SK-N-SH (cell line): ENCODE measurements at places on chromosomes 1 and 21.
A peak's percentile ranks its signal among the peaks of the same experiment; 100 is the strongest.

DNA sequence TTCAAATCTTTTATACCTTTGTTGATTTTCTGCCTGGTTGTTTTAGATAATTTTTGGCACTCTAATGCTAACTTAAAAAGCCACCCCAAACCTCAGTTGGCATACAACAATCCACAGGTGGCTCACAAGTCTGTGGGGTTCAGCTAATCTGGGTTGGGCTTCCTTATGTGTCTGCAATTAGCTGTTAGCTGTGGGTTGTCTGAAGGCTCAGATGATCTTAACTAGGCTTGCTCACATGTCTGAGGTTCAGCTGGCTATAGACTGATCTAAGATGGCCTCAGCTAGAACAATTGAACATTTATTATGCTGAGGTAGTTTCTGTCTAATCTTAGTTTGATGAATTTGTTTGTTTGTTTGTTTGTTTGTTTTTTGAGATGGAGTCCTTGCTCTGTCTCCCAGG lies 44.9 kb upstream of the ADAR start:
- DNase-seq = no peak

DNA sequence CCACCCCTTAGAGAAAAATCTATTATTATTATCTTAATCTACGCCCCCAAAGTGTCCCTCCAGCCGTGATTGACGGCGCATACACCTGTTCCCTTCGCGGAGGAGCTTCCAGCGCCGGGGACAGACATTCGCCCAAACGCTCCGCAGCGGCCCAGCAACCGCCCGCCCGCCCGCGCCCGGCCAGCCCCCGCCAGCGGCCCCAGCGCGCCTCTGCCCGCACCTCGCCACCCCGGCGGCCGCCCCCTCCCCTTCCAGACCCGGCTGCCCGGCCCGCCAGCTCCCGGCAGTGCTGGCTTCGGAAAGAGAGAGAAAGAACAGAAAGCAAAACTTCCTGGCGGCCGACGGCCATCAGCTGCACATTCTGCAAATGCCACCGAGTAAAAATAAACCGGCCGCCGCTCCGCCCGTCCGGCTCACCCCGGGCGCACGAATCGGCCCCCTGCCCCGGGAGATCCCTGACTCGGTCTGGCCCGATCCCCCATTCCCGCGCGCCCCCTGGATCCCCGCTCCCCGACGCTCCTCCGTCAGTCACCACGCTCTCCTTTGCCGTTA lies 1.6 kb downstream of the CASZ1 start:
- peak; percentile 59 for DNase-seq

DNA sequence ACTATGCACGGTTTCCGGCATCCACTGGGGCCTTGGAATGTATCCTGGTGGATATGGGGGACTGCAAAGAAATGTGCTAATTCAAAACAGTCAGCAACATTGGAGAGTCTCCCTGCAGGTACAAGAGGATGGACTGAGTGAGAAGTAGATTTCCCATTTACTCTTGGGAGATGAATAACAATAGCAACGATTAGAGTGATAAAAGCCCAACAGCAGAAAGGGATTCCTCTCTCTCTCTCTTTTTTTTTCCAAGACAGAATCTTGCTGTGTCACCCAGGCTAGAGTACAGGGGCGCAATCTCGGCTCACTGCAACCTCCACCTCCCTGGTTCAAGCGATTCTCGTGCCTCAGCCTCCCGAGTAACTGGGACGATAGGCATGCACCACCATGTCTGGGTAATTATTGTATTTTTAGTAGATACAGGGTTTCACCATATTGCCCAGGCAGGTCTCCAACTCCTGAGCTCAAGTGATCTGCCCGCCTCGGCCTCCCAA lies 5.0 kb upstream of the SHCBP1L start:
- no peak for DNase-seq

- DNase-seq = no peak
Measured at GRCh38 chr1:20871419-20871818, 84.3 kb upstream of the HP1BP3 start.

DNA sequence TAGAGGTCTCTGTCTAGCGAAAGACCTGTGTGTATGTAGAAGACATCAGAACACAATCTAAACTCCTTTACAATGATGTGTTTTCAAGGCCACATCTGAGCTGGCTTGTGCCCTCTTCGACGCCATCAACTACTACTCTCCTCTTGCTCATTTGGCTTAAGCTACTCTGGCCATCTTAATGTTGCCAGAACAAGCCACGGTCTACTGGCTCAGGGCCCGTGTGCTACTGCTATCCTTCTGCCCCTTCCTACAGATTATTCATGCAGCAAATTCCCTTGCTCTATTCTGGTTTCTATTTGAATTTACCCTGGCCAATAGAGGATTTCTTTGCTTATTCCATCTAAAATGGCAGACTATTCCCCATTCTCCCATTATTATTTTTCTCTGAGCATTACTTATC lies 121.7 kb downstream of the ZZZ3 start:
- no peak for DNase-seq
